Stimulated activated CD8-positive, alpha-beta memory T cell treated with anti-CD3 and anti-CD28 coated beads, Interleukin-7, amount 100 ng/mL, for 4 hours (primary cell): ENCODE measurements at places on chromosomes 16 and 17.

DNA sequence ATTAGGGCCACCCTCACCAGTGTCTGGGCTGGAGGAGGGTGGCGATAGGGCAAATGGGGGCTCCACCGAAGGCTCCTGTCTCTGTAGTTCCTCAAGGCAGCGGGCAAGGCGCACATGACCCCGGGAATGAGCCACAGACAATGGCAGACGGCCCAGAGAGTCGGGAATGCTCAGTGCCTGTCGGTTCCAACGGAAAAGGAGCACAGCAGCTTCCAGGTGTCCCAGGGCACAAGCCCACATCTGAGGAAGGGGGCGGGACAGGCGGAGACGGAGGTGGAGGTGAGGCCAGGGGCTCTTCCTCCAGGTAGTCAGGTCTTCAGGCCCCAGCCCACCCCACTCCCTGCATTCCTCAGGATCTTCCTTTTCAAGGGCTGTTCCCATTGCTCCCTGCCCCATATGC, 5.1 kb upstream of the SPAG7 start:
- no peak for DNase-seq

GRCh38 chr17:77884019-77884418, 74.5 kb upstream of the TNRC6C start:
- no peak for DNase-seq

- DNase-seq = no peak
Measured at GRCh38 chr17:78430892-78431691, 52.6 kb downstream of the PGS1 start.

DNA sequence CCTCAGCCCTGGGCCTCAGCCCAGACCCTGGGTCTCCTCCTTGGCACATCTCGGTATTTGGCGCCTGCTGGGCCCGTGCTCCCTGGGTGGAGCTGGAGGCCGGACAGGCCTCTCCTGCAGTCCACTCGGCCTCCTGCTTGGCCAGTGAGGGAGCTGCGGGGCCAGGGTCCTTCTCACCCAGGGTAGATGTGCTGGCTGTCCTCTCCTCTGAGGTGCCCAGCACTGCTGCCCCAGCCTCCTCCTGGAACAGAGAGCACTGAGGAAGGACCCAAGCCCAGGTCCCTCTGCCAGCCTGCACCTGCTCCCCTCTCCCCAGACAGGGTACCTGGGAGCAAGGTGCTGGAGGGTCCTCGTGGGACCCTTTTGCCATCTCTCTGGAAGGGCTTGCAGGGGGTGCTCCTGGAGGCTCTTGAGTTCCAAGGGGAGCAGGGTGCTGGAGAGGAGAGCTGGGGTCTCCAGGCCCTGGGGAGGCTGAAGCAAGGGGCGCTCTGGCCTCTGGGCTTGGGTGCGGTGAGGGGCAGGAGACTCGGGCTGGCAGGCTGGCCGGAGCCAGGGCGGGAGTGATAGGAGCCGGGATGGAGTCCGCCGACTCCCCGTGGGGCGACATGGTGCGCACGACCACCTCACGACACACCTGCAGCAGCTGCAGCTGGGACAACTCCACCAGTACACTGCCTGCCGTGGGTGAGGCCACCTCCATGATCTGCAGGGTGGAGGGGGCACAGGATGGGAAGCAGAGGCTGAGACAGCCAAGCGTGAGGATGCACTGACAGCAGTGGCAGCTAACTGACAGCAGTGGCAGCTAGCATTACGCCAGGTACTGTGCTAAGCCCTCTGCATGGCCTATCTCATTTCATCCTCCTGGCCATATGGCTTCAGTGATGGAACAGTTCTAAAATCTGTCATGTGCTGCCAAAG, 17.8 kb downstream of the TSPOAP1 start:
- no peak for DNase-seq

- no peak for DNase-seq
Measured at GRCh38 chr17:12909046-12909445, 108.8 kb downstream of the ELAC2 start.

DNA sequence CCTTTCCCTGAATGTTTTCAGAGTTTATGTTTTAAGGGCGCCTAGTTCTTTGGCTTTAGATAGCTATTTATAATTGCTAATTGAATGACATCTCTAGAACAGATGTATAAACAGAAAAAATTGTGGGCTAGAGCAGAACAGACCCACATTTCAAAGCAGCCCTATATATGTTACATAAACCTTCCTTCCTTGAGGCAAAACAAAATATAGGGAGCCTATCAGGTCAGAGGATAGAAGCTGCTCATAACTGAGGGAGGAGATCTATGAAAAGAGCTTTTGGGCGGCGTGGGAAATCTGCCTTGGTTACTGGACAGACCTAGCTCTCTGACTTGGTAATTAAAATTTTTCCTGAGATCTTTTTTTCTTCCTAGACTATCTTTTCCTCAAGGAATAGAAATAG, 68.4 kb downstream of the SPAG9 start:
- no peak for DNase-seq

GRCh38 chr16:6726621-6727020, 606.0 kb upstream of the RBFOX1 start:
- DNase-seq = no peak

- DNase-seq = no peak
Measured at GRCh38 chr17:62062944-62063343, 2.1 kb downstream of the MED13 start.

GRCh38 chr17:81558941-81559806, 7.0 kb upstream of the FAAP100 start:
- no peak for DNase-seq

DNA sequence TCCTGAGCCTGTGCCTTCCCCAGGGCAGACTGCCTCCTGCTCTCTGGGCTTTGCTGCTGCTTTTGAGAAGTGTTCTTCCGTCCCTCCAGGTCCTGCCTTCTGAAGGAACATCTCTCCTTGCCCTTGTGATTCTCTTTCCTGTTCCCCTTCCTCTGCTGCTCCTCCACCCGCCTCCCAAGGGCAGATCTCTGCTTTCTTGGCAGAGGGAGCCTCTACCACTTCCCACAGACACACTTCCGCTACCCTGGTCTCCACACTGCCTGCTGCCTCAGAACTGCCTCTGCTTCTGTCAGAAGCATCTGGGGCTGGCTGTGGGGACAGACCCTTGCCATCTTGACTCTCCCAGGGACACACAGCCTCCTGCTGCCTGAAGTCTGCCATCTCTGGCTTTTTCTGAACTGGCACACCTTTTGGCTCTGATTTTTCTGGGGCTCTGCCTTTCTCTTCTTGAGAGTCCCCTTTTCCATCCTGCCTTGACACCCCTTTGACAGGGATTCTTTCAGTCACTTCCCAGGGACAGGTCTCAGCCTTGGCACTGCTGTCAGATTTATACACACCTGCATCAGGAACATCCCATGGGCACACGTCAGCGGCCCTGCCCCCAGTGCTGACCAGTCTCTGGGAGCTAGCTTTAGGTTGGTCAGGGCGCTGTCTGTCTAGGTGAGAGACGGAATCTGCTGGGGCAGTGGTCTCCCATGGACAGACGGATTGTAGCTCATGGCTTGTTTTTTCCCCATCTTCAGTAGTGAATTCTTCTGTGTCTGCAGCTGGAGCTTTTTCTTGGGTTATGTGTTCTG, 16.6 kb downstream of the GPR179 start:
- DNase-seq = no peak

DNA sequence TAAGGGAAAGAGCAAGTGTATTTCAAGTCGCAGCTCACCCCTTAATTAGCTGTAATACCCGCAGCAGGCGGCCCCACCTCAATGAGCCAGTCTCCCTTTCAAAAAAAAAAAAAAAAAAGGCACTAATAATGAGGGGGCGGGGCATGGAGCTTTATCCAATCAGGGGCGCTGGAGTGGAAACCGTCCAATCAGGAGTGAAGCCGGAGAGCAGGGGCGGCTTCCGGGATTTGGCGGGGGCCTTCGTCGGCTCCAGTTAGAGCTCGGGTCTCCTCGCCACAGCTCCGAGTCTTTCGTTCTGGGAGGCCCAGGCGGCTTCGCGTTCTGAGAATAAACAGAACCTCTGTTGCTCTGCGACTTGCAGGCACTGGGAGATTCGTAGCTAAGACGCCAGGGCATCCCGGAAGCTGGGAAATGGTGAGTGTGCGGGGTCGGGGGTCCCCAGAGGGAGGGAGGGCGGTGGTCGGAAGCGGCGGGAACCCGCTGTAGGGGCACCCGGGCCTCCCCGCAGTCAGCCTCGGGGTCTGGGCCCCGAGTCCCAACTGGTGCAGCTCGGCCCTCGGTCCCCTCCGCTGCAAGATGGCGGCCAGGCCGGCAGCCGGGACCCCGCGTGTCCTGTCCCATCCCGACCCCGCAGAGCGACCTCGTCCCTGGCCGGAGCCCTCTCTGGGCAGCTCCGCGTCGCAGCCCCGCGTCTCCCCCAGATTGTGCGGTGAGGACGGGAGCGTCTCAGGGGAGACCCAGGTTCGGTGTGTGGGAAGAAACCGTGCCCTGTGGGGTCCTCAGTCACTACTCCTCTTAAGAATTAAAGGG, at the start of gene ZNF267:
Gene ZNF267, plus strand, starts transcription at position 252 of the 810 bp plus-strand sequence. Its CDS starts 160 bp downstream, at position 412.
- peak; percentile 94 for DNase-seq

DNA sequence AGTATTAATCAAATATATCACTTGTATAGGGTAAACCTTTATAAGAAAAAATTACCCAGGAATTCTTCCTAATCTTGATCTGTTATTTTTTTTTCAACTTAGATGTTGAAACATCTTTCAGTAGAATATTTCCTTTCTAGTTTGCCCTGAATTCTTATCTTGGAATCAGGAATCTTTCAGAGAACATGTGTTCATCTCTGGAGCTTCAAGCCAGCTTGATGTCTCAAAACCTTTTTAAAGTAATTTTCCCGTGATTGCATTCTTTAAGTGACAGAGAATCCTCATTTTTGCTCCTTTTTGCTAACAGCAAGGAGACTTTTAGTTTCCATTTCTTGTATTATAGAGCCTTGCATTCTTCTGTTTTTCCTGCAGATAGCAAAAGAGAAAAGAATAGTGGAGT, 90.8 kb downstream of the ELAC2 start:
- no peak for DNase-seq

GRCh38 chr17:64718058-64718457, 56.0 kb upstream of the SMURF2 start:
- DNase-seq = no peak

- no peak for DNase-seq
Measured at GRCh38 chr16:4924593-4925292, 12.2 kb downstream of the PPL start.

GRCh38 chr16:15811481-15812400, 45.1 kb downstream of the MYH11 start:
- DNase-seq = no peak

- DNase-seq = no peak
Measured at GRCh38 chr16:84572096-84572495, 45.8 kb downstream of the COTL1 start.

- no peak for DNase-seq
Measured at GRCh38 chr16:54194334-54194743, 92.2 kb downstream of the IRX3 start.

DNA sequence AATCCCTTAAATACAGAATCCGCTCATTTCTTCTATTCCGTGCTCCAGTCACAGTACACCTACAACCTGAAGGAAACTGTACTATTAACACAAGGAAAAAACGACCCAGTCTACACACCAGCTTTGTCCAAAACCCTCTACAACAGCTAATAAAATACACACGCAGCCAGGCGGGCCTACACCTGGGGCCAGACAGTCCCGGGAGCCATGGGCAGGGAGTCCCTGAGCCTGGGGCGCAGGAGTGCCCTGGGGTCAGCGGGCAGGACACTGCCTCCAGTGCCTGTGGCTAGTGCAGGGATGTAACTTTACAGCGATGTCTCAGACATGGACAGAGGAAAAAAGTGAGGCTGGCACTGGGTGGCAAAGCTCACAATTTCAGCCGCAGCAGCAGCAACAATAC, 28.5 kb downstream of the GNPTG start:
- DNase-seq = no peak

DNA sequence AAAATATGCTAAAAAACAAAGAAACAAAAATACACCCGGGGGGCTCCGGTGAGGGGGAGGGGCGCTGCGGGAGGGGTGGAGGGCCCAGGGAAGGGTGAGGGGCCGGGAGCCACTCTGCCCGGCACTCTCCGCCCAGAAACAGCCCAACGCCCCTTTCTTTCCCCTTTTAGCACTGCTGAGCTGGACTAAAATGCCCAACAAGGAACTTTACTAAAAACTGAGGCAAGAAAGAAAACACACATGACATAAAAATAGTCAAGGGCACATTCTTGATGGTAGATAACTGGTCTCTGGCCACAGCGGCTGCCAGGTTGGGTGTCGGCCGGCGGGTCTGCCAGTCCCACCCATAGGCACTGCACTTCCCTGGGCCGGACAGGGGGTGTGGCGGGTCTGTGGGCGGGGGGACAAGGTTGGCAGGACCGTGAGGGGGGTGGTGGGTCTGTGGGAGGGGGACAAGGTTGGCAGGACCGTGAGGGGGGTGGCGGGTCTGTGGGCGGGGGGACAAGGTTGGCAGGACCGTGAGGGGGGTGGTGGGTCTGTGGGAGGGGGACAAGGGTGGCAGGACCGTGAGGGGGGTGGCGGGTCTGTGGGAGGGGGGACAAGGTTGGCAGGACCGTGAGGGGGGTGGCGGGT, 20.9 kb downstream of the METRNL start:
- DNase-seq = no peak

DNA sequence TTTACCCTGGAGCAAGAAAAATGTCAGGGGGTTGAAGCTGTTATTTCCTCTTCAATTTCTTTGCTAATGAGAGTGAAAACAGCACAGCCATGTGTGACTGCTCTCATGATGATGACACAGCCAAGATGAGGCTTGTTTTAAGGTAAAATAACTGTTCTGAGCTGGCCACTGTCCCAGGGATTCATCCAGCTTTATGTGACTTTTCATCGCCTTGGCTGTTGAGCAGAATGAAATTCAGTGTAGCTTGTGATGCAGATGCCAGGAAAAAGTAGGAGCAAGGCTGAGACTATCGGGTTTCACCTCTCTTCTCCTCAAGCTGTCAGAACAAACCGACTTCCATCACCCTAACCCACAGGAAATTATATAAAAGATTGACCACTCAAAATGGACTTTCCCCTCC, 361.8 kb upstream of the CDH5 start:
- DNase-seq = no peak

DNA sequence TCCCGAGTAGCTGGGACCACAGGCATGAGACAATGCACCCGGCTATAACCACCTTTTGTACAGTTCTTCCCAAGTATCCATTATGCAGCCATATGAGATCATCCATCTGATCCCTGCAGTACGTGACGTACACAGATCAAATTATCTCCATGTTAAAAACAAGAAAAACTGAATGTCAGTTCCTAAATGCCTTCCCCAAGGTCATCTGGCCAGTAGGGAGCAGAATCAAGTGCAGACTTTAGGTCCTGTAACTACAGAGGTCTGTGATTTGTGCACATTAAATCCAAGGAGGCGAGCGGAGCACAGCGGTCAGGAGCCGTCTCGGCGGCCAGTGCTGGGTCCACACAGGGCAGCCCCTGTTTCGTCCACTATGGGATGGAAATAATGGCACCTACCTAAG, 23.7 kb downstream of the ZCCHC14 start:
- no peak for DNase-seq
